ENCODE measurements at places on chromosomes 3 and 15.

DNA sequence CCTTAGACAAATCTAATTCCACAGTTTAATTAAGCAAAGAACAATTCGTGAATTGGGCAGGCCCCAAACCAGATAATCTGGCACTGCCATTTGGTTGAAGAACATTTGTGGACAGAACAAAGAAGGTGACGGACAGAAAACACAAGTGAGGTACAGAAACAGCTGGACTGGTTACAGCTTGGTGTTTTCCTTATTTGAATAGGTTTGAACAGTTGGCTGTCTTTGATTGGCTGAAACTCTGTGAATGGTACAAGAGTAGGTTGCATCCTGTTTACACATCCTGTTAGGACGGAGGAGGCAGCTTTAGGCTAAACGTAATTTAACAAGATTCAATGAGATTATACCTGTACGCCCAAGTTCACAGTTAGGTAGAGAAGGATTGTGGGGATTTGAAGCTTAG is 114.4 kb downstream of the LPP start:
- DNase-seq: no peak

GRCh38 chr3:126263539-126263938 is 83.2 kb upstream of the ALDH1L1 start:
- no peak for DNase-seq

- DNase-seq: no peak
Measured at GRCh38 chr3:88362428-88362827, 212.7 kb downstream of the C3orf38 start.

GRCh38 chr15:57595011-57595866 is 3.5 kb downstream of the MYZAP start:
- no peak for DNase-seq

Measured in glomerular endothelial cell (primary cell).